Stimulated activated effector memory CD8-positive, alpha-beta T cell treated with anti-CD3 and anti-CD28 coated beads, Interleukin-12 subunit alpha, Interleukin-12 subunit beta, amount 100 ng/mL, for 72 hours (primary cell): ENCODE measurements at places on chromosomes 5 and 9.

GRCh38 chr5:589173-589572, 23.0 kb upstream of the CEP72 start:
- no peak for DNase-seq

DNA sequence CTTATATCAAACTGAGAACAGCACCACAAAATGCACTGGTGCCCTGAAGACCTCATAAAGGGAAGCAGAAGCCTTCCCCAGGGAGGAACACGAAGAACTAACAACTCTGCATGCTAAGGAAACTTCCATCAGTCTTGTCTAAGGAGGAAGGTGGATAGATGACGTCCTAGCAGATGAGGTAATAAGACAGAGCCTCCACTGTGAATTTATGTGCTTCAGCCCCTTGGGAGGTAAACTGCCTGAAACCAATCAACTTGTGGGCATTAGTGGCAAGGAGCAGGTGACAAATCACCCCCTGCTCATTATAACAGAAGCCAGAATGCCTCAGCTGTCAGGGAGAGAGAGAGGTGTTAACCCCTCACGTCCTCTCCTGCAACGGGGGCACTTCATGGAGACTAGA, 48.9 kb upstream of the SPIN1 start:
- no peak for DNase-seq

DNA sequence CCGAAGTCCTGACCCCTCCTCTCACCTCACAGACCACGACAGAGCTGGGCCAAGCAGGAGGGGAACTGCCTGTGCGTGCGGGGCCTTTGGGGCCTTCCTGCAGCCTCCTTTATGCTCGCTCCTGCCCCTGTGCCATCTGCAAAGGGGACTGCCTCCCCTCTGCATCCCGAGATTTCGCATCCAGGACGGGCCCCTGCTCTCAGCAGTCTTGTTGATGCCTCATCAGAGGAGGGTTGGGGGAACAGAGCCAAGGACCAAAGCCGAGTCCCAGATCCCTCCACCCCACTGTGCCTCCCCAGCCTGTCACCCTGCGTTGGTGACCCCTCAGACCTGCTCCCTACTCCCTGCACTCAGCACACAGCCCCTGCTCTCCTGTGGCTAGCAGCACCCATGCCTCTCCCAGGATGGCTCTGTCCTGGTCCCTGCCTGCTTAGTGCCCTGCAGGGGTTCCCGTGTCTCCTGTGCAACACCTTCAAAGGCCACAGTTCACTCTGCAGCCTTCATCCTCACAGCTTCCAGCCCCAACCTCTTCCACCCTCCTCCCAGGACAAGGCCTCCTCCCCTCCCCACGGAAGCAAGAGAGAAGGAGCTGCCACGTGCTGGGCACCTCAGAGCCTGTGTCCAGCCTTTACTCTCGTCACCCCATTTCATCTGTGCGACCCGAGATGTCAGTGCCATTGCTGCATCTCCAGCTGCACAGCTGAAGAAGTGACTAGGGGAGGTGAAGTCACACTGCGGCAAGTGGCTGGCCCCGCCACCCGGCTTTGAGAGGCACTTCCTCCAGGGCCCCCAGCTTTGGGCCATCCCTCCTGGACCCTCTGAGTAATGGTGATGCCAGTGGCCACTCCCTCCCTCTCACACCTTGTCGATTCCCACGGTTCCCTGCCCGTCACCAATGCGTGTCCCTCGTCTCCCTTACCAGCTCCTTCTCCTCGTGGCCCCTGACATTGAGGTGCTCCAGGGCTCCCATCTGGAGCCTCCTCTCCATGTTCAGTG, 62.6 kb upstream of the LRRTM2 start:
- DNase-seq, result no peak

DNA sequence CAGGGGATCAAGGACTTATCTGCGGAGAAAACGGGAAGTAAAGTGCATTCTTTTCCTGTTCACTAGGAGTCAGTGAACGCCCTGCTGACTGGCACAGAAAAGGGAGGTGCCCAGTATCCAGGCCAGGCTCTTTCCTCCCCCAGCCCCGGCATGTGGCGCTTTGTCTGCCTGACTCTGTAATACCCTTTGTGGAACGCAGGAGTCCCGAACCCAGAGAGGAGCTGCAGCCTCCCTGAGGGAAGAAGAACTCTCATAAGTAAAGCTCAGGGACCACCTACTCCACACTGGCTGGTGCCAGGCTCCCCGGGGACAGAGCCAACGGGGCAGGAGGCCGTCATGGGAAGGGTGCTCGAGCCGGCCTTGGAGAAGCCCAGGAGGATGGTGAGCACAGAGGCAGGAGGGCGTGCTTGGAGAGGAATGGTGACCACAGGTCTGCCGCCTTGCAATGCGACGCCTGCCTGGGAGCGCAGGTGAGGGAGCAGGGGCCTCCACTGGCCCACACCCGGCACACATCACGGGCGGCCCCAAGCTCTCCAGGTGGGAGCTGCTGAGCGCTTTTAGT, 31.5 kb downstream of the VAV2 start:
- DNase-seq, result no peak

GRCh38 chr5:14357851-14358250, 214.7 kb downstream of the TRIO start:
- DNase-seq, result no peak

GRCh38 chr5:36720688-36721087, 114.3 kb downstream of the SLC1A3 start:
- DNase-seq, result no peak
